ENCODE measurements at places on chromosomes 7 and 10.

GRCh38 chr7:93943816-93944540 is 22.4 kb downstream of the GNG11 start:
- no peak for DNase-seq

- no peak for DNase-seq
Observed at GRCh38 chr10:59362144-59362958, at the start of gene FAM13C. FAM13C (minus strand) TSS chr10:59362549; CDS start chr10:59362460, 89 bp downstream.

- no peak for DNase-seq
Observed at GRCh38 chr10:46309511-46310142, 22.8 kb downstream of the ANTXRL start.

DNA sequence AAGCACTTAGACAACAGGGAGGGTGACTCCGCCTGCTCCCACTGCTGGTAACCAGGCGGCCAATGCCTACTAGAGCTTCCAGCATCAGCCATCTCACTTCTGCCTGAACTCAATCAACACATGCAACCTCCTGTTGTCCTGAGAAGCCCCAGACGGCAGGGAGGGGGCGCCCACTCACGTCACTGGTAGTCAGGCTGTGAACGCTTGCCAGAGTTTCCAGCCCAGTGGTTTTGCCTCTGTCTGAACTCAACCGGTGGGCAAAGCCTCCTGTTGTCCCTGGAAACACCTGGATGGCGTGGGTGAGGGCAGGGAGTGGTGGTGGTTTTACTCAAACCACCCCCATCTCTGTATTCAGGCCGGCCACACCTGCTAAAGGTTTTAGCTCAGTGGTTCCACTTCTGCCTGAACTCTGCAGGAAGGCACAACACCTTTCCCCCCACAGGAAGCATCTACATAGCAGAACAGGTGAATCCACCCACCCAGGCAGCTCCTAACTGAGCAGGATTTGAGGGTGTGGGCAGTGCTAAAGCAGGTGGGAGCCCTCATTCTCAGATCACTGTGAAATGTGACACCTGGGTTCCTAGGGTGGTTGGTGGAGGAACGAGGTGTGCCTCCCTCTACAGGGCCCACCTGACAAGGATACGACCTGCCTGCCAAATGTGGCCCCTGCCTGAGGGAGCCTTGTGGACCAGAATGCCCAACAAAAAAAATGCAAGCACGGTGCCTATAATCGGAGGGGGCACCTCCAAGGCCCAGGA is 563.0 kb upstream of the SEMA3D start:
- DNase-seq, result no peak

DNA sequence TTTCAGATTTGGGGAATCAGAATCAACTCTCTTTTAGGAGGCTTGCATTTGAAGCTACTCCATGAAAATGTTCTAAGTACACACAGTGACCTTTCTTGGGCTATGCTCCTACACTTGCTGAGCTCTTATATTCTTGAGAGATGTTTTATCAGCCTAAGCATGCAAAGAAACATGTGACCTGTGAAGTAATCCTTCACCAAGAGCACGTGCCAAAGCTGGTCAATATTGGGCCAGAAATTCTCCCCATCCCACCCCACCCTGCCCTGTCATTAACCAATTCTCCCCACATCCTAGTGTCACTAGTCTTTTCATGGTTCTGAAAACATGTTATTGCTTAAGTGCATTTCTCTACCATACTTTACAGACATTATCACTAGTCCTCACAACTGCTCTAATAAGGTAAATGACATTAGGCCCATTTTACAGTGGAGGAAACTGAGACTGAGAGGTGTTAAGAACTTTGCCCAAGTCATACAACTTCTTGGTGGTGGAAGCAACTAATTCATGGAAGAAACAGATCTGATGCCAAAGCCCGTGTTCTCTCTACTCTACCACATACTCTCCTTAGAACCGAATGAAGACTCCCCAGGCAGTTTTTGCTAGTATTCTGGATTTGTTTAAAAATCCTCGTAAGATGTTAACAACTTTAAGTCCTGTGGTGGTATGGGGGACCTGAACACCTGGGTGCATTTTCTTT is 200.6 kb downstream of the PTEN start:
- no peak for DNase-seq

DNA sequence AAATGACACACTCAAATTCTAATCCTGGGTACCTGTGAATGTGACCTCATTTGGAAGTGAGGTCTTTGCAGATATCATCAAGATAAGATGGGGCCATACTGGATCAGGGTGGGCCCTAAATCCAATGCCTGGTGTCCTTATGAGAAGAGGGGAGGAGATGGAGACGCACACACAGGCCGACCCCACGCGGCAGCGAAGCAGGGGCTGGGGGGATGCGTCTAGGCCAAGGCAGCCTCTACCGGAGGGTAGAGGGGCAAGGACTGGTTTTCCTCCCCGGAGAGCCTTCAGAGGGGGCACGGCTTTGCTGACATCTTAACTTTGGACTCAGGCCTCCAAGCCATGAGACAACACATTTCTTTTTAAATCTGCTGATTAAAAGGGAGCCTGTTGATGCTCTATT is 33.3 kb downstream of the DPYSL4 start:
- DNase-seq, result no peak

DNA sequence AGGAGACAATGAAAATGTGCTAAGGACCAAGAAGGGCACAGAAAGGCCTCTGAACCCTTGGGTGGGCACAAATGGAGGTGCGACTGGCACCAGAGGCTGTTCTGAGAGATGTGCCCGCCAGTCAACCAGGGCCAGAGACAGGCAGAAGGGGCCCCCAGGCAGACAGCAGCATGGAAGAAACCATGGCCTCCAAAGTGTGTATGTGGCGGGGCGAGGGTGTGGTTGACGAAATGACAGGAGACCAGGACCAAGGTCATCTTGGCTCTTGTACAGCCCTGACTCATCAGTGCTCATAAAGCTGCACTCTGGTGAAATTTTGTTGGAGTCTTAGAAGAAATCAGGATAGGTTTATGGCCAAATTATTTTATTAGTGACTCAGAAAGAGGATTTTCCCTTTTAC is 4.0 kb upstream of the MRPS24 start:
- no peak for DNase-seq

DNA sequence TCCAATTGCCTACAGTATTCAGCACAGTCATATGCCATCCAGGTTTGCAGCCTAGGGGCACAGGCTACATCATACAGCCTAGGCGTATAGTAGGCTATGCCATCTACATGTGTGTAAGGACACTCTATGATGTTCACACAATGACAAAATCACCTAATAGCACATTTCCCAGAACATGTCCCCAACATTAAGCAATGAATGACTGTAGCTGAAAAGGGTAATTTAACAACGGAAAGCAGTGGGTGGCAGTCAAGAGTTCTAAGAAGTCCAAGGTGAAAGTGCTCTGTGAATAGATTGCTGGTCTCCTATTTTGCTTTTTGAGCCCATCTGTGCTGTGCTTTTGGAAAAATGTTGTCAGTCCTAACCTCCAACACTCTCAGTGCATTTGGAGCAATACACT is 162.6 kb downstream of the KLF6 start:
- no peak for DNase-seq

DNA sequence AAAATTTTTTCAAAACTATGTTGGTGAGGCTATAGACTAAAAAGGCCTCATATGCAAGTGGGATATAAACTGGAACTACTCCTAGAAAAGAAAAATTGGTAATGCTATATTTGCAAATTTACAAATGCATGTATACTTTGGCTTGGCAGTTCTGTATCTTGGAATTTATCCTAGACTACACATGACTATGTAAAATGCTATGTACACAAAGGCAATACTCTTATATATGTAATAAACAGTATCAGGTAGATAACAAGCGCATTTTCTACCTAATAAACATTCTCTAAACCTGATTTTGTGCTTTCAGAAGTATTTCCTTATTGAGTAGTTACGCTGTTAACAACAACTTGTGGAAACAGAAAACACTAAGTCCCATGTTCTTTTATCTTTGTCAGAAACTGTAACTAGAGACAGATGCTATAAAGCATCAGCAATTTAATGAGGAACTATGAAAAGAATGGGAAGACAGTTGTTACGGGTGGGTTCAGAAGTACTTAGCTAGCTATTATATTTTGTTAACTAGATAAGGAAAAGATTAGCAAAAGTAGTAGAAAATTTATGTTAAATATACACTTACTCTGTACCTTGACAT is 107.8 kb downstream of the ARHGAP12 start:
- no peak for DNase-seq

GRCh38 chr7:106668861-106669524 is 8.0 kb upstream of the CCDC71L start:
- DNase-seq, result no peak

DNA sequence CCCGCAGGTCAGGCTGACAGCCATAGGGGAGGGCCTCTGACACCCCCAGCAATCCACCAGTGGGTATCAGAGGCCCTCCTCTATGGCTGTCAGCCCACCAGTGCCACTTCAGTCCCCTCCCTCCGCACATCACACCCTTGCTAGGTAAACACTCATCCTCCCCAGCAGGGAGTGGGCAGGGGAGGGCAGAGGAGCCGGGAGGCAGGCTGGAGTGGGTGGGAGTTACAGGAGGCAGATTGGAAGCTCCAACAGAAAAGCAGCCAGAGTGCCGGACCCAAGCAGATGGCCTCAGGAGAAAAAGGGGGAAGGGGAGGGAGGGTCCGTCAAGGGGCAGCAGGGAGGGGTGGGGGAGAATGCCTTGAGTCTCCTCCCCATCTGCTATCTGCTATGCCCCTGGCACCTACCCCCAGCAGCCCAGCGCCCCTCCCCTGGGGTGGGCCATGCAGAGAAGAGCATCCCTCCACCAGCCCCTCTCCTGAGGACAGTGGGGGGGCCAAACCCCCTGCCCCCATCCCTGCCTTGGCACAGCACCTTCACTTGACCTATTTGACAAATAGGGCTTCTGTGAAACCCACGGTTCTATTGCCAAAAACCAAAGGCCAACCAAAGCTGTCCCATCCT is 2.4 kb downstream of the RASGEF1A start:
- DNase-seq, result no peak

DNA sequence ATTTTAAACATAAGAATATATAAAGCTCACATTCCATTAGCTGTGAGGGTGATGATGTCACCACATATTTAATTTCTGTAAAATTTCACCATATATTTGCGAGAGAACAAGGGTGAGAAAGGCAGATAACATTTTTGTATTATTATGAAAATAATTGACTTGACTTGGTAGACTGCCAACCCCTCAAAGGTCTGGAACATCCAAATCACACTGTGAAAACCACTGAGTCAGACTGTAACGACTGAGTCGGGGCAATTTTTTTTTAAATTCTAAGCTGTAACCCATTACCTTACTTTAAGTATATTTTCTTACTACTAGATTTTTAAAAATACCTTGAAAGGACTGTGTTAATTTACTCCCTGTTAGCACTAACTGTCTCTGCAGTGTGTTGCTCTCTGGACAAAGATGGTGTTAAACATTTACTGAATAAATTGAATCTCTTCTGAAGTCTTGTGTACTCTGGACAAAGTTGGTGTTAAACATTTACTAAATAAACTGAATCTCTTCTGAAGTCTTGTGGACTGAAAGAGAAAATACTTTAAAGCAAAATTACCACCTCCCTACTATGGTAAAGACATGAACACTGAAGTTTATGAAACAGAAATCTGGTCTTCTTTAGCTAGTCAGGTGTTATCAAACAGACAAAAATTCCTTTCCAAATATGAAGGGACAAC is 14.1 kb downstream of the PDZD8 start:
- DNase-seq, result no peak

- no peak for DNase-seq
Observed at GRCh38 chr7:155258226-155258560, 39.5 kb upstream of the INSIG1 start.

- DNase-seq, result no peak
Observed at GRCh38 chr7:78020136-78020873, 221.7 kb downstream of the PHTF2 start.

DNA sequence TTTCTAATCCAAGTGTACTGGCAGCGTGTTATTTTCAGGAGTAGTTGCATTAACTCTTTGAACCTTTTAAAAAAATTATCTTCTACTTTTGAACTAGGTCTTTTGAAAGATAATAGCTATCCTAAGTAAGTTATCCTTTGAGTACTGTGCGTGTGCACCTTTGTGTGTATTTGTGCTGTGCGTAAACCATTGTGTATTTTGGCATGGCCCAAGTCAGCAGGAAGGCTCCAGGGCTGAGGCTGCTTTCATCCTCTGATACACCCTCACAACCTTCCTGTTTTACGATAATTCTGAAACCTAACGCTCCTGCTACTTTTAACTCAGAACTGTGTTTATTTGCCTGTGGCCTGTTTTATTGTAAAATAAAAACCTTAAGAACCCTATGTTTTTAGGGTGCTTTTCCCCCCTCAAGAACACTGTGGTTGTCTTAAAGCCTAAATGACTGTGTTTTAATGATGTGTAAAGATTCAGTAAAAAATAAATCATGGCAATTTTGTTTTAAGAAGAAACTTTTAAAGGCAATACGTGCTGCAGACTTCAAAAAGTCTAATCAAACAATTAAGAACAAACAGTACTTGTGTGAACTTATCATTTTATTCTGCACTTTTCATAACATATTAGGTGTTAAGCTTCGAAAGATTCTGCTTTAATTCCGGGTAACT is 57.5 kb downstream of the HDAC9 start:
- DNase-seq, result no peak

DNA sequence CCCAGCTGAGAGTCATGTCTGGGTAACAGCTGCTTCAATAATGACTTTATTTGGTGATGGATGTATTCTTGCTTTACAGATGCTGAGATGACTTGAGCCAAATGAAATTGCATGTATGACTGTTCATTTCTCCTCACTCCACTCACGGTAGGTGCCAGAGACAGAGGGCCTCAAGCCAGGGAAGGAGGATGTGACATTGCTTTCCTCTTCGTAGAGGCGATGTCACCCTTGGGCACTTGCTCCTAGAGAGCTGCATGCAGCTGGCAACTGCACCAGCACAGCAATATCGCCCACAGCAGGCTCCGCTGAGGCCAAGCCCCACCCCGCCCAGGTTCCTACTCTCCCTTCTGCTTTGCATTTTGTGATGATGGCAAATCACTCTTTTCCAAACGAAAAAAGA is 116.6 kb upstream of the AOAH start:
- DNase-seq, result no peak

- DNase-seq, result no peak
Observed at GRCh38 chr10:107390563-107390962, 226.1 kb upstream of the SORCS1 start.

DNA sequence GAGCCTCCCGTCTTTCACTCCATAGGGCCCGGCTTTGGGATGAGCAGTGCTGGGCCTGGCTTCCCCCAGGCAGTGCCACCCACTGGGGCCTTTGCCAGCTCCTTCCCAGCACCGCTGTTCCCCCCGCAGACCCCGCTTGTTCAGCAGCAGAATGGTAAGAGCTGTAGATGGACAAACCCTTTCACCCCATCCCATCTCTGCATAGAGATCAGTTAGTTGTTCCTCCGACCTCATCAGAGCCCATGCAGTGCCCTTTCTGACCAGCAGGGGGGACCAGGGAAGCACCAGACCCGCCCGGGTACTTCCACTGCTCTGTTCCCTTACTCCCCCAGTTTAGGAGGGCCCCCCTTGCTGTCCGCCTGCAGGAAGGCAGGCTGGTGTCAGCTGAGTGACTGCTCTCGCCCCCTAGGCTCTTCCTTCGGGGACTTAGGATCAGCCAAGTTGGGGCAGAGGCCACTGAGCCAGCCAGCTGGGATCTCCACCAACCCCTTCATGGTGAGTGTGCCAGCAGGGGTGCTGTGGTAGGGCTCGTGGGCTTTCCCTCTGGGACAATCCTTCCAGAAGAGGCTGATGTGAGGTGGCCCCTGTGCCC is 9.8 kb downstream of the SAP25 start:
- peak; percentile 78 for DNase-seq

All from stimulated activated CD8-positive, alpha-beta memory T cell treated with anti-CD3 and anti-CD28 coated beads, Interleukin-7, amount 100 ng/mL, for 24 hours (primary cell).